Omental fat pad (tissue), 4 donors: ENCODE measurements at places on chromosomes 2 and 18.

- DNase-seq, result no peak
Observed at GRCh38 chr2:41622301-41622700, 425.5 kb upstream of the PKDCC start.

DNA sequence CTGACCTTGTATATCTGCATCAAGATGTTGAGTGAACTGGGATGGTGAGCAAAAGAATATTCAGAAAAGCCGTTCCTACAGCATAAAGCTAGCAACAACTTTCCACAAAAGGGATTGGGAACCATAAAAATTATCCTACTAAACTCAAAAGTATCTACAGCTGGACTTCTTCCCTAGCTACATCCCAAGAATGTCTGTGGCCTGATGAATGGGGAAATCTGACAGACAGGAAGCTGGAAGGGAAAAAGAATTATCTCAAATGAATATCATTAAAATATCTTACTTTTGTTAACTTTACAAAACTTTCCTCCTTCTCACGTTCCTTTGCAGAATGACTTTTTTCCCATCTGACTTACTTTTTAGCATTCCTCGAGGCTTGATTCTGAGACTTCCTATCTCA lies 150.9 kb downstream of the PDE11A start:
- DNase-seq, result no peak

GRCh38 chr2:116719836-116720235 lies 1094.7 kb upstream of the DDX18 start:
- no peak for DNase-seq

- no peak for DNase-seq
Observed at GRCh38 chr2:1940679-1941078, 196.4 kb upstream of the PXDN start.

- no peak for DNase-seq
Observed at GRCh38 chr18:22455425-22456115, 37.9 kb upstream of the CTAGE1 start.

DNA sequence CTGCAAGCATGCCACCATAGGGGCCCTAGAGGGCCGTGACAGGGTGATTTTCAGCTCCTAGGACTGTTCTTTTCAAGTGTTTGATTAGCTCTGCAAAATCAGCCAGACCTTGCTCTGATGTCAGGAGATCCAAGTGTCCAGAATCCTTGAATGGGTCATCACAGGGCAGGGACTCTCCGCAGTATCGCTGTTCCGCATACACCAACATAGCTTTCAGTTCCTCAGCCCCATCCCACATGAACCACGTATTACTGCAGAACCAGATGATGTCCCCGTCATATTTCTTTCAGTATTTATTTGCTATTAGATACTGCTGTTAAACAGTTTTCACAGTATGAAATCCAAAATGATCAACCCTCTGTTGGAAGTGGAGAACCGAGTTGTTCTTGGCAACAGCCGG lies 46.6 kb upstream of the RFX8 start:
- DNase-seq, result no peak

GRCh38 chr18:46299465-46300008 lies 195.4 kb downstream of the HAUS1 start:
- no peak for DNase-seq
